ENCODE measurements at places on chromosomes 1 and 21.

DNA sequence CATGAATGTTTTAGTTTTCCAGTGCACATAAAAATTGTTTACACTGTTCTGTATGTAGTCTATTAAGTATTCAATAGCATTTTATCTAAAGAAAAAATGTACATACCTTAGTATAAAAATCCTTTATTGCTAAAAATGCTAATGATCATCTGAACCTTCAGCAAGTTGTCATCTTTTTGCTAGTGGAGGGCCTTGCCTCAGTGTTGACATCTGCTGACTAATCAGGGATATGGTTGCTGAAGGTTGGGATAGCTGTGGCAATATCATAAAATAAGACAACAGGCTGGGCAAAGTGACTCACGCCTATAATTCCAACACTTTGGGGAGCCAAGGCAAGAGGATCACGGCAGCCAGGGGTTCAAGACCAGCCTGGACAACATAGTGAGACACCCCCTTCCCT lies 9.0 kb downstream of the DYNLT5 start:
- no peak for DNase-seq

DNA sequence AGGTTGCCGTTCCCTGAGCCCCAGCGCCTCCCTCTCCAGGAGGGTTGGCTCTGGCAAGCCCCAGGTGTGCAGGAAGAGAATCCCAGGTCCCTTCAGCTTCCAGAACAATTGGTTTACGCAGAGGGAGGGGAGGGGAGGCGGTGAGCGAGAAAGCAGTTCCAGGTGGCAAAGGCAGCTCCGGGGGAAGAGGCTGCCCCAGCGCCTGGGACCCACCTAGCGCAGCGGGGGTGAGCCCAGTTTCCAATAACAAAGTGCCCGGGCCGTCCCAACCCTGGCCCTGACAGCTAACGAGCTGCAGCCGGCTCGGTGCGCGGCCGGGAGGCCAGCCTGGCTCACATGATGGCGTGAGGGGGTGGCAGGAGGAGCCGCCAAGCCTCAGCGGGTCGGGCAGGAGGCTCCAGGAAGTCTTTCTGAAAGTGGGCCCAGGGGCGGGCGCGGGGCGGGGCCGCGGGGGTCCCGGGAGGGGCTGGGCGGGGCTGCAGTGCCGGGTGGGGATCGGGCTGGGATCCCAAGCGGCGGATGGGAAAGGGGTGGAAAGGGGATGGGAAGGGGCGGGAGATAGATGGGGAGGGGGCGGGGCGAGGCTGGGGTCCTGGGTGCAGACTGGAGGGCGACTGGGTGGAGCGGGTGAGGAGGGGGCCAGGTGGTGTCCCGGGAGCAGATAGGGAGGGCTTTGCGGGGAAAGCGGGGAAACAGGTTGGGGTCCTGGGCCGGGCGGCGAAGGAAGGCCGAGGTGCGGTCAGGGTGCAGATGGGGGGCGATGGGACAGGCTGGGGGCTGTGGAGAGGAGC lies 22.8 kb downstream of the DHRS3 start:
- peak; percentile 42 for DNase-seq

- DNase-seq, result peak; percentile 15
Measured at GRCh38 chr1:51234721-51235425, 1.2 kb upstream of the RNF11 start.

- DNase-seq, result no peak
Measured at GRCh38 chr1:109243221-109243620, 6.1 kb upstream of the CELSR2 start.

DNA sequence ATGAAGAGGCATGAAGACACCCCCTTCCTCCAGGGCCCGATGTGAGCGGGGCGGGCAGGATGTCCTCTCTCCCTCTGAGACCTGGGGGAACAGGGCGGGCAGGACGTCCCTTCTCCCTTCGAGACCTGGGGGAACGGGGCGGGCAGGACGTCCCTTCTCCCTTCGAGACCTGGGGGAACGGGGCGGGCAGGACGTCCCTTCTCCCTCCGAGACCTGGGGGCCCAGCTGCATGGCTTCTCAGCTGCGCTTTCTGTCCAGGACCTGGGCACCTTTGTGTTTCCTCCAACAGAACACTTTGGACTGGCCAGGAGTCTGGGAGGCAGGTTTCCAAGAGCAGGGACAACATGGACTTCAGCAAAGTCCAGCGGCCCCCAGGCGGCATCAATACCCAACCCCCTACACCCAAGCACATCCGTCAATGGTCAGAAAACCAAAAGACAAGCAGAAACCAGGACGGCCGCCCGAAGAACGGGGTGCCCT lies 30.8 kb upstream of the ADARB1 start:
- no peak for DNase-seq

GRCh38 chr1:101059945-101060542 lies 34.5 kb upstream of the DPH5 start:
- no peak for DNase-seq

DNA sequence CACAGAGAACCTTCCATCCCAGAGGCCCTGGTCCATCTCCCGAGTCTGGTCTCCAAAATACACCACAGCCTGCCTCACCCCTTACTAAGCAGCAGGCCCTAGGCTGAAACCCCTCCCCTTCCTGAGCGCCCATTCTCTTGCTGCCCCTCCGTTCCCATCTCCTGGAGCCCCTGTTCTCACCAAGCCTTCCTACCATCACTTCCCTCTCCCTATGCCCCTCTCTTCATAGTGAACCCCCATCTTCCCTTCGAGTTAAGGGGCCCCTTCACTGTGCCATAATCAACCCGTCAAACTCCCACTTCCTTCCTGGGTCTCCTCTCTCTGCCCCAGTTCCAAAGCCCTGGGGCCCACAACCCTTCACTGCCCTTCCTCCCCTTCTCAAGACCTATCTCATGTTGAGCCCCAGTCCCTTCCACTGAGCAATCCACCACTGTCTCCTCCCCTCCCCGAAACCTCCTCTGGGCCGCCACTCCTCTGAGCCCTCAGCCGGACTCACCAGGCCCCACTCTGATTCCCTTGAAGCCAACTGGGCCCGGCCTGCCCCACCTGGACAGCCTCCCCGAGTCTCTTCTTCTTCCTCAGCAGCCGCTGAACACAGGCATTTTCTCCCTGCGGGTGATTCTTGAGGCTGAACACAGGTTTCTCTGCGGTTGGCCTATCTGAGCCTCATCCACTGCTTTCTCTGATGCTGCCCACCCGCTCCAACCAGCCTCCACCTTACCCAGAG lies 42.2 kb upstream of the WASF2 start:
- DNase-seq, result no peak

- no peak for DNase-seq
Measured at GRCh38 chr1:81121306-81121705, 679.4 kb upstream of the ADGRL2 start.

DNA sequence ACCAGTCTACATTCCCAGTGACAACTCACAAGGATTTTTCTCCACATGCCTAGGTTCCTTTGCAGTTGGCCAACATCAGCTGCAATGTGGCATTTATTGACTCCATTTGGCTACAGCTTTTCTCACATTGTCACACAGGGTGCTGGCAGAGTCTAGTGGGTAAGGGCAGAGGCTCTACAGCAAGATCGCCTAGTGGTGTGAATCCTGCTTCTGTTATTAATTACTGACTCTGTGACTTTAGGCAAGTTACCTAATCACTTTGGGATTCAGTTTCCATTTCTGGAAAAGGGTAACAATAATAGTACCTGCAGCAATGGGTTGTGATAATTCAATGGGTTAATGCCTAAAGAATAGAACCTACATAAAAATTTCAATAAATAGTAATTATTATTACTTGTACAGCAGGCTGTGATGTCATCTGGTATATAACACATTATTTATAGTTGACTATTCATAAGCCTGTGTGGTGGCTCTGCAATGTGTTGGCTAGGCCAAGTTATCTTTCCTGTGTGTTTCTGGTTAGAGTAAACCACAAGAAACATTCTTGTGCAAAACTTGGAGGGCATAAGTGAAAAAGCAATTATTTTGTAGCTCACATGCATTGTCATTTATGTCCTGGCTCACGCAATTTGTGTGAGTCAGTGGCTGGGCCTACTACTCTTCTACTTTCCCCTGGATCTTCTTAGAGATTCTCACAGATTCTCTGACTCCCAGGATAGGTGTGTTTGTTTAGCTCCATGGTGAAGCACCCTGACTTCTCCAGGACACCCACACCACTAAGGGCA lies 59.5 kb downstream of the PTGS2 start:
- no peak for DNase-seq

DNA sequence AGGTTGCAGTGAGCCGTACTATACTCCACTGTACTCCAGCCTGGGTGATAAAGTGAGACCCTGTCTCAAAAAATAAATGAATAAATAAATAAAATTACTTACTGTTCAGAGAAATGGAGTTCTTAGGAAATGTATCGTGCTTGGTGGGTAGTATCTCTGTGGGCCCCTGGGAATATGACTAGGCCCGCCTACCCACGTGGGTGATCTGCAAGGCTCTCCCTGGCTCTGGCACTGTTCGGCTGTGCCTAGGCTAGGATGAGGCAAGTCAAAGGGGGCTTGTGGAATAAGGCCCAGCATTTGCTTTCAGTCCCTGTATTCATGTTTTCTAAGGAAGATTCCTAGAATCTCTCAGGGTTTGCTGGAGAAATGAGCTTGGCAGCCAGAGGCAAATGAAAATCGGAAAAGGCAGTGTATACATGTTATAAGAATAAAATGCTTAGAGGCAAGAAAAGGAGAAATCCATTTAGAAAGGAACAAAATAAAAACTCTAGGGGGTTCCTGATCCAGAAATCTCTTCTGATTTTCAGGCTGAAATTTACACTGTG lies 4.5 kb upstream of the CSRP1 start:
- DNase-seq, result no peak

DNA sequence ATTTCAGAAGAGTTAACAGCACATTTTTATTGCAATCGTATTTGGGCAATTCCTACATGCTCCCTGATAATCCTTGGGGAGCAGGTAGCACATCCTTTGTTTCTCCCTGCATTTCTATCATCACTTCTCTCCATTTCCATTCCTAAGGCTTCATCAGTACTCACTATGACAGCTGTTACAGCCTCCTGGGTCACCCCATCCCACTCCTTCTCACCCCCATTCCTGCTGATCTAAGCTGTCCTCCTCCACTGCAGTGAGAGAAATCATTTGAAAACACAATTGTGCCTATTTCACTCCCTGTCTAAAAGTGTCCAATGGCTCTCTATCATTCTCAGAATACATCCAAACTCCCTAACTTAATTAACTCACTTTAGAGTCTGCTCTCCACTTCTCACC lies 17.0 kb upstream of the TSPAN1 start:
- no peak for DNase-seq

DNA sequence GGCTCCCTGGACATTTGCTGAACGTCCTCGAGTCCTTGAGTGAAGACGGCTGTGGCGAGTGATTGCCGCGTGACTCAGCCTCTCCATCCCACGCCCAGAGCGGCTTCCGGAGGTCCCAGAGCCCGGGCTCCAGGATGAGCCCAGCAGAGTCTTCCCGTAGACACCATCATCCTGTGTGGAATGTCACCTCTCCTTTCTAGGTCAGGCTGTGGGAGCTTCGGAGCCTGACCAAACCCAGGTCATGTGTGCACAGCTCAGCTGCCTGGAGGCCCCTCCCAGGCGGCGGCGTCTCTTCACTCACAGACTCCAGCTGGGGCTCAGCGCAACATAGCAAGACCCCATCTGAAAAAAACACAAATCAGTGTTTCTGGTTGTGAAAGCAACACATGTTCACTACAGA lies 38.2 kb downstream of the PRKCZ start:
- no peak for DNase-seq

DNA sequence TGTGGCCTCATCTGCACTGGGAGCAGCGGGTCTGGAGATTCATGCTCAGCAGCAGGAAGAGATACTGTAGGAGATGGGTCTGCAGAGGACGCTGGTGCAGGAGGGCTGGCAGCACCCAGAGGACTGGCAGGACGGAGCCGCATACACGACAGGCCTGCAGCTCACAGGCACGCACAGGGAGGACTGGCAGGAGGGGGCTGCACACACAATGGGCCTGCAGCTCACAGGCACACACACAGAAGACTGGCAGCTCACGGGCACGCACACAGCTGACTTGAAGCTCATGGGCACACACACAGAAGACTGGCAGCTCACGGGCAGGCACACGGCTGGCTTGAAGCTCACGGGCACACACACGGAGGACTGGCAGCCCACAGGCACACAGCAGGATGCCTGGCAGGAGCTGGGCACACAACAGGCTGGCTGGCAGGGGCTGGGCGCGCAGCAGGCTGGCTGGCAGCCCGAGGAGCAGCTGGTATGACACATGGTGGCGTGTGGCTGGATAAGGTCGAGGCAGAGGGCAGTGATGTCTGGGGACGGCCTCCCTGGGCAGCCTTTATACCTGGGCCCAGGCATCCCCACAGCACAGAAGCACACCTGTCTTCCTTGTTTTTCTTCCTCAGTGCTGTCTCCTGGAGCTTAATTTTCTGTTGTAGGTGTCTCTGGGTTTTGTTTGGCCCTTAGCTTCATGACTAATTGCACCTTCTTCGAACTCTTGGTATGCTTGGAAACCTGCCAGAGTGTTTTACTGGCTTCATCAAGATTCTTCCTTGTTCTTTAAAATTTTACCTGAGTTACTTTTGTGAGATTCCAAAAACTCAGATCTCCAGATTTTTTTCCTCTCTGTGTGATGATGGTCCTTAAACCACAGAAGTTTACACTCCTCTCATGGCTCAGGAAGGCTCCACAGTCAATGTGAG lies at the start of gene KRTAP12-2:
Gene KRTAP12-2 (minus strand): TSS at position 527 of the 920 bp plus-strand sequence. CDS start 41 bp downstream, at position 486.
- DNase-seq, result no peak

DNA sequence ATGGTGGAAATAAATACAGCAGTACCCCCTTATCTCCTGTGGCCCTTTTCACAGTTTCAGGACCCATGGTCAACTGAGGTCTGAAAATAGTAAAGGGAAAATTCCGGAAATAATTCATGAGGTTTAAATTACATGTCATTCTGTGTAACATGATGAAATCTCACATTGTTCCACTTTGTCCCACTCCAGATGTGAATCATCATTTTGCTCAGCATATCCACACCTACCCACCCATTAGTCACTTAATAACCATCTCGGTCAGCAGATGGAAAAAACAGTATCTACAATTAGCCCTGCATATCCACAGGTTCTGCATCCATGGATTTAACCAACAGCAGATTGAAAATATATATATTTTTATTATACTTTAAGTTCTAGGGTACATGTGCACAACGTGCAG lies 86.9 kb upstream of the GORAB start:
- DNase-seq, result no peak

DNA sequence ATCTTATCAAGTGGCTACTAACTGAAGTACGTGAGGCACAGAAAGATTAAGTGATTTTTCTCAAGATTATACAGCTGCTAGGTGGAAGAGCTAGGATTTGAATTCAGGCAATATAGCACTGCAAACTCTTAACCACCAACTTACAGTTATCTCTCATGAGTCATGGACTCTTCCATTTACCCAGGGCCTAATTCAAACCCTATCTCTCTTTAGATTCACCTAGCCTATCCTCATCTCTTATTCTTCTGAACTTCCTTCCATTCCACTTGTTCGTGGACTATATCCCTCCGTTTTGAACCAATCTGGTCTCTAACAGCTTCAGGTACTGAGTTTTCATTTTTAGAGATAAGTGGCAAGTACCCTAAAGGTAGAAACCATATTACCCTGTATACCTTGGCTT lies 92.8 kb upstream of the DMRTA2 start:
- no peak for DNase-seq

GRCh38 chr1:223712850-223713474 lies 623 bp downstream of the CAPN2 start:
- DNase-seq, result no peak

DNA sequence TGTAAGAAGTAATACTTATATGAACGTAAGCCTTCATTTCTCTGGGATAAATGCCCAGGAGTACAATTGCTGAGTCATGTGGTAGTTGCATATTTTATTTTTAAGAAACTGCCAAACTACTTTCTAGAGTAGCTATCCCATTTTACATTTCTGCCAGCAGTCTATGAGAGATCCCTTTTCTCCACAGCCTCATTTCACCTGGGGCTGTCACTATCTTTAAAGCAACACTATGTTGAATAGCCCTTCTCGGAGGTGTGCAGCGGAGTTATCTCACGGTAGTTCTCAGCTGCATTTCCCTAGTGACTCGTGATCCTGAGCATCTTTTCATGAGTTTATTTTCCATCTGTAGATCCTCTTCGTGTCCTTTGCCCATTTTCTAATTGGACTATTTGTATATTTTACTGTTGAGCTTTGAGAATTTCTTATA lies 93.4 kb downstream of the ADARB1 start:
- no peak for DNase-seq

All from stimulated activated CD8-positive, alpha-beta memory T cell treated with anti-CD3 and anti-CD28 coated beads, Interleukin-4, amount 100 ng/mL, for 24 hours (primary cell).